ENCODE measurements at places on chromosomes 2 and 18.

- DNase-seq = no peak
Measured at GRCh38 chr2:112607680-112608438, 23.4 kb downstream of the CHCHD5 start.

GRCh38 chr2:220154304-220154703 is 526.9 kb downstream of the SLC4A3 start:
- DNase-seq = no peak

DNA sequence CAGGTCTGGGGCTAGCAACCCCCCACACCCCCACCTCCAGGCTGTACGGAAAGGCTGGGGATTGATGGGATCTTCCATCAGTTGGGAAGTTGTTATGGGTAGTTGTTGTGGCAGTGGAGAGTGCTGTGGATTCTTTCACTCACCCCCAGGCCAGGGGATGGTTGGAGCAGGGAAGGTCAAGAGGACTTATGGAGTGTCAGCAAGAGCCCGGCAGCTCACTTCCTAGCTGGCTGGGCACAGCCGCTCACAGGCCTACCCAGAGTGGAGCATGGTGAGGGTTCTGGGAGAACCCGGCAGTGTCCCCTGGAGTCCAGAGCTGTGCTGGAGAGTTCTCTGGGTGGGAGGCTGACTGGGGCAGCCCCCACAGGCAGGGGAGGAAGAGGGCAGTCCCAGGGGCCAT is 122.2 kb downstream of the MSH2 start:
- no peak for DNase-seq

GRCh38 chr2:110866045-110866444 is 133.7 kb downstream of the ACOXL start:
- no peak for DNase-seq

Measured in activated CD8-positive, alpha-beta memory T cell treated with anti-CD3 and anti-CD28 coated beads, Interleukin-2, amount 50 U/mL, for 4 hours (primary cell).